NCI-H187 (cell line): ENCODE measurements at places on chromosomes 12 and 14.

DNA sequence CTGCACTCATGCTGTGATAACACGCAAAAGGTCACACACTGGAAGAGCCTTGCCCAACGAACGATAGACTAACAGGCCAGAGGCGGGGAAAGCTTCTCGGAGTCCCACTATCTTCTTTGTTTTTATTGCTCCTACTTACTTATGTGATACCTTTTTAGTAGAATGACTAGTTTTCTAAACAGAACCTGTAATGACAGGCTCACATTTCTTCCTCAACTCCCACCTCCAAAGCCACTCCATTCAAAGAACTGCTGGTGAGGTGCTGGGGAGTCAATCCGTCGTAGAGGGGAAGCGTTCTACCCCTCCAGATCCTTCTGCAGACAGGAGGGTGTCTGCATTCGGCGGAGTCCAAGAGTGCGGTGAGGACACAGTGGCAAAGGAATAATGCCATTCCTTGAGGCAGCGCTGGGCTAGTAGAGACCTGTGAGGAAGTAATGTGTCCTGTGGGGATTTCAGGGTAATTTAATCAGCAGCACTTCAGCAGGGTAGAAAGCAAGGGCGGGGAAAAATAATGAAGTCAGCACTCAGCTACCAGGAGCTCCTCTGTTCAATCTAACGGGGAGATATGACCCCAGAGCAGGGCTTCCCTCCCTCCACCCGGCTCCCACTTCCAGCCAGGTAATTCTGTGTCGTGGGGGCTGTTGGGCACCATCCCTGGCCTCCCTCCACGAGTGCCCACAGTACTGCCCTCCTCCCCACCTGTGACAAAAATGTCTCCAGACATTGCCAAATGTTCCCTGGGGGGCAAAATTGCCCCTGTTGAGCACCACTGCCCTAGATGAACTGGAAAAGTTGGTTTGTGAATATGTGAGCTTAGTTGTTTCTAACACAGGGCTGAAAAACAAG is 25.2 kb downstream of the SPRING1 start:
- peak; percentile 46 for DNase-seq

DNA sequence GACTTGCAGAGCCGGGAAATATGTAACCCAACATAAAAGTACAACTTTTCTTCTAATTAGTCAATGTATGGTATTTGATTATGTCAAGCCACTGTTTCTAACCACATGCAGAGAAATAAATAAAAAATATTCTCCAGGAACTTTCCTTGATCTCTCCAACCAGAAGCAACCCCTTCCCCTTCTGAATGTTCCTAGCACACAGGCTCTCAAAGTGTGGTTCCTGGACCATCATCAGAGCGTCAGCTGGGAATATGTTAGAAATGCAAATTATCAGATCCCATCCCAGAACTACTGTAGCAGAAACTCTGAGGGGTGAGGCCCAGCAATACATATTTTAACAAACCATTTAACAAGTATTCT is 21.0 kb upstream of the ITPR2 start:
- DNase-seq, result no peak

DNA sequence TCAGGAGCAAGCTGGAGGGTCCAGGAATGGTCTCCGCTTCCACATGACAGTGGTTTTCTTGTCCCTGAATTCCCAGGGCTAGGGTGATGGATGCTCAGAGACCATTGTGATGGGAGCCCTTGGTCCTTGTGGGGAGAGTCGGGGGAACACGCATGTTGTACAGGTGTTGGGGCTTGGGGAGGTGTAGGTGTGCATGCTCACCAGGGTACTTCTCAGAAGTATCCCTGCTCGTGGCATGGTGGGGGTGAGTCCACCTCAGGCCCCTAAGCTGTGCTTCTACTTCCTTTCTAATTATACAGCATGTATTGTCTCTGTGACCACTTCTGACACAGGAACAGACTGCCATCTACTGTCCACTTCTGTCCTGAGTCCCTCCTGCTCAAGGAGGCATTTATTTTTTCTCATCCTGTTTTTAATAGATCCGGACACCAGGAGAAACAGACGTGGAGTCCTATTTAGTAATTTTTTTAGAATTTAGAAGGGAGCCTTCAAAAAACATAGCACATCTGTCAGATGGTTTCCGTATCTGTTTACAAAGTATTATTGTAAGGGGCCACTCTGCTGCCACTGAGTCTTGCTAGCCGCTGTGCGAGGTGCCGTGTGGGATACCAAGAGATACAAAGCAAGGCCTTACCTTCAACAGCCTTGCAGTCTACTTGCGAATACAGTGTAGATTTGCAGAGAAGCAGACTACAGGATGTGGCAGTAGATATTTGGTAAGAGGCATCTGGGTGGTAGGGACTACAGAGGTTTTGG is 10.5 kb downstream of the NTF3 start:
- DNase-seq, result peak; percentile 24

GRCh38 chr14:91418387-91419043 is 895 bp upstream of the CCDC88C start:
- DNase-seq, result peak; percentile 35

GRCh38 chr12:7092229-7092985 is at the start of gene C1R:
Gene C1R, minus strand, starts transcription at chr12:7092445. Its CDS starts 57 bp downstream, at chr12:7092388.
- DNase-seq, result peak; percentile 13

GRCh38 chr14:100369019-100369418 is 45.9 kb downstream of the SLC25A47 start:
- no peak for DNase-seq

GRCh38 chr12:131622422-131622955 is 88.4 kb upstream of the SFSWAP start:
- DNase-seq, result no peak

- DNase-seq, result no peak
Measured at GRCh38 chr12:60689137-60689536, 1093.3 kb downstream of the SLC16A7 start.

GRCh38 chr14:54207476-54208462 is 189.0 kb upstream of the CDKN3 start:
- no peak for DNase-seq

DNA sequence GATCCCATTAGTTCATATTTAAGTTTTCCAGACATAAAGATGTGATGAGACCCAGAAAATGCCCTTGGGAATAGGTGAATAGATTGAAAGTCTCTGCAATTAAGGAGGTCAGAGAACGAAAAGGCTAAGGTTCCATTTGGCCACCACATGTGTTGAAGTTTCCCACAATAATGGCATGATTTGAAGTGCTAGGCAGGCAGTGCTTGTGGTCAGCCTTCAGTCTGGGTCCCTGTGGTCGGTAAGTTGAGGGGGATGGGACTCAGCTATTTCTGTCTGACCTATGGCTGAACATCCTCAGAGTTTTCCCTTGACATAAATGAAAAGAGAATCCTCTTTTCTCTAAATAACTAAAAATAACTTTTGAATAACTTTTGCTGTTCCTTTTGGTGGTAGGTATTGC is 92.4 kb downstream of the PELI2 start:
- no peak for DNase-seq

DNA sequence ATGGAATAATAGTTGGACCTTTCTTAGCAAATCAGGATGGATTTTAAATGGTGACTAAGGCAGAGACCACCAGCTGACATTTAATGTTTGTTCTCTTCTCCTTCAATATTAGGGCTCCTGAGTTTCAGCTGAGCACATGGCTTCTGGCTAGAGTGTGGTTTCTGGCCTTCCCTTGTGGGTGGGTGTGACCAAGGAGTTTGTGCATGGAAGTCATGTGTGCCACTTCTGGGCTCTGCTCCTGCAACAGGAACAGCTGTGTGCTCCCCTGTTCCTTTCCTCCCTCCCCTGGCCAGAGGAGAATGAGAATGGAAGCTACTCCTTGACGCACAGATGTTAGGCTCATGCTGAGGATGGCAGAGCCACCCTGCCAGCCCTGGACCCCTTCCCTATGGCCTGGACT is 44.2 kb downstream of the CCDC175 start:
- DNase-seq, result no peak

DNA sequence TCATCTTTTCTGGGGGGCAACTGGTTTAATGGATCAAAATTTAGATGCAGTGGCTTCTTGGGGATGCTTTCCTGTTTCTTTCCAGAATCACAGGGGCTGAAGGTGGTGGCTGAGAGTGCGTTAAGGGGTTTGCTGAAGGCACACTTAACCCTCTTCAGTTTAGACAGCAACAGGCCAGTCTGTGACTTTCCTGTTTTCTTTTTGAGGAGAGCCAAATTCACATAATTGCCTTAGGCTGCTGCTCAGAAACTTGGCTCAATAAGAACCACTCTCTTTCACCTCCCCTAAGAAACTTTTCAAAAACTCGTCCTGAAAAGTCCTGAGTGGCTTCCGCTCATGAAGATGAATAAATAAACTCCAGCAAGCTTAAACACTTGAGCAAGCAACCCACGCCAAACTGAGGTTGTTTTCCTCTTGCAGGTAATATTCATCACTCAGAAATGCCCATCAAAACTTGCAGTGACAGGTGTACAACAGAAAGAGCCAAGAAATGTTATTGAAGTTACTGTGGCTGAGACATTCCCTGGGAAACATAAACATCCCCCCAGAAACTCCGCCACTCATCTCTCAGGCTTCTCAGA is 510.4 kb downstream of the TMEM132D start:
- no peak for DNase-seq

DNA sequence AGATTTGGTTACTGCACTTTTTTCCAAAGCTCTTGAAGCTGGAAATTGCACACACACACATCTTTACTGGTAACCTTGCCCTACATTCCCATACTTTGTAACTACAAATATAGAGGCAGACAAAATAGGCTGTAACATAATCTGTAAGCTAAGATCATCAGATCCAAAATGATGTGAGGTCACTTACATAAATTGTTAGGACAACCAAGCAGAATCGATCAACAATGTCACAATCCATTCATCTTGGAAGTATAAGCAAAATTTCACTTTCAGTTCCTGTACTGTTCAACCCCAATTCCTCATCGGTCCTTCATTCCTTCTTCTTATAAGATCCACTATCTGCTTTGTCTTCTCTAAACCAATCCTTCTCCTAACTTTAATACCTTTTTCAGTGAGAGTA is 72.6 kb downstream of the EPS8 start:
- no peak for DNase-seq

GRCh38 chr14:100389497-100390104 is 66.5 kb downstream of the SLC25A47 start:
- no peak for DNase-seq

- DNase-seq, result no peak
Measured at GRCh38 chr12:46414591-46415268, 42.2 kb upstream of the SLC38A2 start.

GRCh38 chr14:35992816-35993683 is 166.9 kb downstream of the BRMS1L start:
- DNase-seq, result peak; percentile 82

GRCh38 chr12:116146386-116146785 is 131.1 kb downstream of the MED13L start:
- no peak for DNase-seq

- DNase-seq, result no peak
Measured at GRCh38 chr12:91729543-91729942, 416.1 kb downstream of the BTG1 start.
